ENCODE measurements at places on chromosomes 16 and 17. TPM values are rescaled to one million over a fixed set of nuclear protein-coding genes. Genes with fewer than 3 reads are reported as not detected.

REXO5 gene
- 18.9 TPM for total RNA-seq

NACA2 gene
- not detected for total RNA-seq

TPSD1 gene
- total RNA-seq, result not detected

OTOA gene
- total RNA-seq, result 0.12 TPM

SLFN13 gene
- total RNA-seq, result 37.9 TPM

- no peak for DNase-seq
Measured at GRCh38 chr17:59769887-59770286, 62.4 kb downstream of the VMP1 start.

DNA sequence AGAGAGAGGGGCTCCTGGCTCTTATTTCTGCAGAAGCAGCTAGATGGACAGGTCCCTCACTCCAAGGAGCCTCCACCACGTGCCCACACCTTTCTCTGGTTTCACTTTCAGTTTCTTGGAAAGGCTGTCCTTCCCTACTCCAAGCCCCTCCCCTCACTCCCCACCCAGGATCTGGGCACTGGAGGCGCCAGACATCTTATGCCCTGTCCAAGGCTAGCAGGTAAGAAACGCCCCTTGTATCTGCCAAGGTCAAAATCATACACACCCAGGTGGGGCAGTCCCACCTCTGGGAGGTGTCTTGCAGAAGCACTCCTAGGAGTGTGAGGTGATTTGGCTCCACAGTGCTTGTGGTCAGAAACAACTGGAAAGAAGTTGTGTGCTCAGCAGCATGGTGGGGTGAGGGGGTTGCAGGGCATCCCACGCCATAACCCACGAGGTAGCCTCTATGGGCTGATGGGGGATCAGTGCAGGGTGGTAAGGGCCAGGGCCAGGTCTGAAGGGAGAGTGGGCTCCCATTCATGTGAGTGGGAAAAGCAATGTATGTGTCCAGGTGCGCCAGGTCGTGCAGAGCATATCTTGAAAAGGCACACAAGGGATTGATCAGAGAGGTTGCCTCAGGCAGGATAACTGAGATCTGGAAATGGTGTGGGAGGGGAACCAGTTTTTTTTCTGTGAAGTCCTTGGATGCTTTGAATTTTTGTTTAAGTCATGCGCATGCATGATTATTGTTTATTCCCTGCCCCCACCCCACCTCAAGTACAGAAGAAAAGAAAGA is 31.8 kb upstream of the PRM1 start:
- no peak for DNase-seq

- no peak for DNase-seq
Measured at GRCh38 chr16:78925083-78925767, 675.3 kb downstream of the MAF start.

DNA sequence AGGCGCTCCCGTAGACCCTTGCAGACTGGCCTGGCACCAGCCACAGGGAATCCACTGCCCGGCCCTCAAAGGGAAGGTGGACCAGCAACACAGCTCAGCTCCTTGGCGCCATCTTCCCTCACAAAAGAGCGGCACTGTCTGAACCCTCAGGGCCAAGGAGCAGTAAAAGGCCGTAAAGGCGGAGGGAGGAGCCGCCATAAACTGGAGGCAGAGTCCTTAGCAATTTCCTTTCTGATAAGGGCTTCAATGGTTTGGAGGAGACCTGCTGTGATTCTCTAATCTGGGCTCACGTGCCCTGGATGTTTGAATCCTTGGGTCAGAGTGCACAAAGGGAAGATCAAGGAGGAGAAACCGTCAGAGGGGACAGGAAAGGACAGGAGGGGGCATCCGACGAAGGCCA is 15.5 kb upstream of the AXIN2 start:
- DNase-seq, result no peak

DNA sequence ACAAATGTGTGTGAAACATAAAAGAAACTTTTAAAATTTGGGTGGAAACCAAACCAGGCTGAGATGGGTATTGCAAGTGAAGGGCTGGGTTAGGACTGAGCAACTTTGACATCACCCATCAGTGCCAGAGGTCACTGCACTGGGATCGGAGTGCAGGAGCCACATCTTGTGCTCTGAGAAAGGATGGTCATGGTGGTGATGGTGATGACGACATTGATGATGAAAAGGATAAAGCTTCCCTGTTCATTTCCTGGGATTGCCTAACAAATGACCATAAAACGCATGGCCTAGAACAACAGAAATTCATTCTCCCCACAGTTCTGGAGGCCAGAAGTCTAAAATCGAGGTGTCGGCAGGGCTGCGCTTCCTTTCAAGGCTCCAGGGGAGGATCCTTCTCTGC is 324.0 kb downstream of the MAF start:
- no peak for DNase-seq

DNA sequence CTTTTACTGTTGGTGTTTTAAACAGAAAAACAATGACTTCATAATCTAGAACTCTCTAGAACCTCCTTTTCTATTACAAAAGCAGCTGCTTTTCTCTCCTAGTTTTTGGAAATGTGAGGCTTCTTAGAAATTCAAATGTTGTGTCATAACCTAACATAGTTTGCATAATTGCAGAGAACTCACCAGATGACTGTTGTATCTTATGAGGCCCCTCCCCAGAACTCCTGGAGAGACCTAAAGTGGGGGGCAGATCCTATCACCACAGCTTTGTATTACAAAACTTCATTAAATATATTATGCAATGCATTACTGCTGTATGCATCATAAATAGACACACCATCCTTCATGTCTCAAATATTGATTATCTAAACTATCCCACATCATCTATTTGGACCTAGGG is 538.7 kb upstream of the HSBP1 start:
- no peak for DNase-seq

GRCh38 chr16:2596747-2597559 is 59.1 kb downstream of the PDPK1 start:
- DNase-seq, result no peak

DNA sequence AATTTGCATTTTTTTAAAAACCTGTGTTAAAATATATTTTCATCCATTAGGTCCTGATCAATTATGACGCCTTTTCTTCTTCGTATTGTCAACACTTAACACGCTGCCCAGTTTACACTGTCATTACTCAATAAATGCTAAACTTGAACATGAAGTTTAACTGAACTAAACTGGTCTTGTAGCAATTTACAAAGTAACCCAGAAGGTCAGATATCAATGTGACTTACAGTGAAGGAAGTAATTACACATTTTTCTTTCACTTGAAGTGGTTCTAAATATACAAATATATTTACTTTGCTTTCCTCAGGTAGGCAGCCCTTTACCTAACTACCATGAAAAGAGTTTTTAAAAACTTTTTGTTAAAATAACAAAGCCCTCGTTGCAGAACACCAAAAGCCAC is 256.5 kb upstream of the AXIN2 start:
- DNase-seq, result no peak

DNA sequence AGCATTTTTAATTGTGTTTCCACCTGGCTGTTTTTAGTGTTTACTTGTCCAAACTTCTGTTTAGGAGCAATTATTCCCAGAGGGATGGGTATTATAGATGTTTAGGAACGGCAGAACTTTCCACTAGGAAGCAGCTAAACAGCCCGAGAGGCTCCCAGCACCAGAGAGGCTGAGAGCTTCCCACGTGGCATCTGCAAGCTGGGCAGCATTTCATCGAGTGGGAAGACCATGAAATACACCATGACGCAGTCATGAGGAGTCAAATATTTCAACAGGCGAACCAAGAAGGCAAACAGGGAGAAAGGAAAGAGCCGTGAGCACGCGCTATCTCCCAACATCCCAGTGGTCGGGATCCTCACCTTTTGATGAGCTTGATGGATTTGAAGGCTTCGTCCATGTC is 24.1 kb downstream of the TMEM204 start:
- DNase-seq, result no peak

- no peak for DNase-seq
Measured at GRCh38 chr17:11121341-11121985, 119.5 kb upstream of the SHISA6 start.

GRCh38 chr17:48545539-48545938 is 630 bp upstream of the HOXB2 start:
- DNase-seq, result no peak

DNA sequence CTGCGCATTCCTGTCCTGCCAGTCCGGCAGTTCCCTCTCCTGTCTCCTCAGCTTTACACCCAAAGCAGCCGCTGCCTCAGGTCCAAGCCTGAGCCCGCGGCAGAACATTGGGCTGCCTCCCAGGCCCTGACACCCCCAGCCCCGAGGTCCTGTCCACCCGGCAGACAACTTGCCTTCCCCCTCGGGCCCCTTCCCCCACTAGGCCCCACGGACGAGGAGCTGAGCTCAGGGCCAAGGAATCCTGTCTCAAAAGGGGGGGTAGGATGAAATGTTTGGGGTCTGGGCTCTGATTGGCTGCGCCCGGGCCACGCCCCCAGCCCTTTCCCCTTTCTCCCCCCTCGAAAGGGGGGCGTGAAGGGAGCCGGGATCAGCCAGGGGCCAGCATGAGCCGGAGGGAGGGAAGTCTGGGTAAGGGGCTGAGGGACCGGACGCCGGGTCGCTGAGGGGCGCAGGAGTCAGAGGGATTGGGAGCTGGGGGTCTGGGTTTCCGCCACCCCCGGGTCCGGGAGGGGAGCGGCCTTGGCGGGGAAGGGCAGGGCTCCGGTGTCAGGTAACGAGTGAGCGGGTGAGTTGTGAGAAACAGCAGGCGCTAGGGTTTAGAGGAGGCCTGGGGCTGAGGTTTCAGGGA is at the start of gene CTF1:
TSS of gene CTF1 (plus strand) at position 354 of the 628 bp plus-strand sequence. CDS start at position 384, 30 bp downstream.
- no peak for DNase-seq

DNA sequence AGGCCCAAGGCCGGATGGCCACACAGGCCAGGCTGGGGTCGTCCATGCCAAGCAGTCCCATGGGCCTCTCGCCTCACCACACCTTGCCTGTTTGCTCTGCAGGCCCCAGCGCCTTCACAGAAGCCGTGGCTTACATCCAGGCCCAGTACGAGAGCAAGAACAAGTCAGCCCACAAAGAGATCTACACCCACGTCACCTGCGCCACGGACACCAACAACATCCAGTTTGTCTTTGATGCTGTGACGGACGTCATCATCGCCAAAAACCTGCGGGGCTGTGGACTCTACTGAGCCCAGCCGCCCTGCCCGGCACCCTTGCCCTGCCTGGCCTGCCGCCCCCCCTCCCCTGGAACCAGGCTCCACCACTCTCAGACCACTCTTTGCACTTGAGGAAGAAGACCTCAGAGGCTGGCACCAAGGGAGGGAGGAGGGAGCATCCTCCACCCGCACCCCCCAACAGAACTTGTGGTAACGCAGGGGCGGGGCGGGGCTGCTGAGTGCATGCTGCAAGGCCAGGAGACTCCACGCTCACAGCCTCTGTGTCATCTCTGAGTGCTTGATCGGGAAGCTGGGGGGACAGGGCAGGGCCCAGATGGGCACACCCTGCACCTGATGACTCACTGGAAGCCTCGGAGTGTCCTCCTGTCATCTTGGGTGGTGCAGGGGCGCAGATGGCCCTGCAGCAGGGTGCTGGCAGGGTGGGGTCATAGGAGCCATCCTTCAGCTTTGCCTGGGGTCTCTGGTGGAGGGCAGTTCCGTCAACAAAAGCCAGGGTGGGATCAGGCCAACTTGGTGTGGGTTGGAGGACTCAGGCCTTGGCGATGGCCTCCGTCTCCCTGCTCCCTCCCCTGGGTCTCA is 81.5 kb downstream of the AMFR start:
- DNase-seq, result no peak

- no peak for DNase-seq
Measured at GRCh38 chr17:65103896-65104295, 33.3 kb upstream of the RGS9 start.

DNA sequence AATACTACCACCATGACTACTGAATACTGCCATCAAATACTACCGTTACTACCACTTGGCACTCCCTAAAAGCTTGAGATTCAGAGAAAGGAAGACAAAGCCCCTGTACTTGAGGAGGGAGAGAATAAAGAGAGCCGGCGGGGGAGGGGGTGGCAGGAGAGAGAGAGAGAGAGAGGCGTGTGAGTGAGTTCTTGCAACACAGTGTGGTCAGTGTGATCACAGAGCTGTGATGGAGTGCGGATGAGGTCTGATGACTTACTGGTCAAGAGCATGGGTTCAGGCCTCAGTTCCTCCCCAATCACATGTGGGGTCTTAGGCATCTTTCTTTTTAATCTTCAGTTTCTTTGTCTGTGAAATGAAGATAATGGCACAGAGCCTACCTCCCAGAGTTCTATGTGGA is 19.2 kb downstream of the PRKCB start:
- DNase-seq, result no peak

DNA sequence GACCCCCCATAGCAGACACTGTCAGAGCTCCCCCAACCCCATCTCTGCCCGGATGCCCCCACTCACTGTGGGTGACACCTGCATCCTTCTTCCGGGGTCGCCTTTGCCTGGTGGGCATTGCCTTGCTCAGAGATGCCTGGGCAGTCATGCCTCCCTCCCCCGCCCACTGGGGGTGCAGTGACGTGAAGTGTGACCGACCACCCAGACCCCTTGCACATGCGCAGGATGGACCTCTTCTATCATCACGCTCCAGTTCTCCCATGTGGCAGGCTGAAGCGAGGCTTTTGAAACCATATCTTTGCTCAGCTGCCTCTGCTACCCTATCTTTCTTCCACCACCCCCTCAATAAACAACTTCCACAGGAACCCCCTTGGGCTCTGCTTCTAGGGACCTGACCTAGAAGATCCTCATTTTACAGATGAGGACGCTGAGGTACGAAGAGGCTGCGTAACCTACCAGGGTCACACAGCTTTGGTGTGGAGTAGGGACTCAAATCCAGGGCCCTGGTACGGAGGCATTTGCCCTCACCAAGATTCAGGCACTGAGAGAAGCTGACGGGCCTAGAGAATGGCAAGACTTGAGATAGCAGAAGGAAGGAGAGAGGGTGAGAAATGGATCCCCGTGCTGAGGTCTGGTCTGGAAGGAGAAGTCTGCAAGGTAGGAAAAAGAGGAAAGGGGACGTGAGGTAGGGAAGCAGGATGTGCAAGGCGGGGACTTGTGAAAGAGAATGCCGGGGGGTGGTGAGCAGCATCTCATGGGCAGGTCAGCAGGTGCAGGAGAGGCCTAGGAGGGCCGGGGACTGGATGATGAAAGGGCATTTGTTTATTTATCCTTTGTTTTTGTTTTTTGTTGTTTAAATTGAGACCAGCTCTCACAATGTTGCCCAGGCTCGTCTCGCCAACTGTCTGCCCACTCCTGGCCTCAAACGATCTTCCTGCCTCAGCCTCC is 14.4 kb downstream of the NLRC5 start:
- DNase-seq, result no peak

GRCh38 chr17:77508047-77508715 is 367.4 kb downstream of the SEC14L1 start:
- no peak for DNase-seq
